Aortic smooth muscle cell (primary cell): ENCODE measurements at places on chromosomes 1 and 21. TPM values are rescaled to one million over a fixed set of nuclear protein-coding genes. Genes with fewer than 3 reads are reported as not detected.

Gene TAS1R1
- 0.40 and 0.44 TPM in 2 replicates for total RNA-seq

Gene SPRR4
- not detected in 2 replicates for total RNA-seq

Gene HEYL
- total RNA-seq, result 0.19 and 0.53 TPM in 2 replicates

Gene SH2D2A
- 0.19 and 0.53 TPM in 2 replicates for total RNA-seq

Gene NBPF10
- 4.4 TPM in 2 replicates for total RNA-seq

Gene SYCP1
- total RNA-seq, result not detected in 2 replicates

Gene SLC1A7
- total RNA-seq, result 0.13 and 0.25 TPM in 2 replicates

Gene ST6GALNAC3
- total RNA-seq, result 0.44 and 0.92 TPM in 2 replicates

Gene COA6
- total RNA-seq, result 12.6 and 16.4 TPM in 2 replicates

Gene PTPRF
- 32.2 and 58.1 TPM in 2 replicates for total RNA-seq

Gene C1orf87
- total RNA-seq, result not detected in 2 replicates

Gene LIPI
- not detected in 2 replicates for total RNA-seq

Gene ITLN1
- total RNA-seq, result not detected in 2 replicates

Gene NPHS2
- not detected in 2 replicates for total RNA-seq

Gene RUNX3
- not detected in 2 replicates for total RNA-seq

Gene AJAP1
- not detected in 2 replicates for total RNA-seq

Gene SELL
- 0.79 and 0.81 TPM in 2 replicates for total RNA-seq

Gene CIART
- 8.9 and 9.6 TPM in 2 replicates for total RNA-seq

Gene GREM2
- 1.6 and 6.8 TPM in 2 replicates for total RNA-seq

Gene NR1I3
- total RNA-seq, result not detected in 2 replicates

Gene ELF3
- total RNA-seq, result under 0.01 and 0.12 TPM in 2 replicates

Gene SCAMP3
- 47.4 and 58.7 TPM in 2 replicates for total RNA-seq

Gene SPATA21
- total RNA-seq, result not detected in 2 replicates

Gene IKBKE
- 11.5 and 12.9 TPM in 2 replicates for total RNA-seq

Gene CHI3L2
- 0.12 and 1.1 TPM in 2 replicates for total RNA-seq

Gene ACOT11
- total RNA-seq, result 4.2 and 5.4 TPM in 2 replicates

Gene MRPS6
- 18.7 and 38.7 TPM in 2 replicates for total RNA-seq

Gene HHAT
- total RNA-seq, result 4.5 and 5.8 TPM in 2 replicates

Gene RCAN3
- 0.50 and 0.53 TPM in 2 replicates for total RNA-seq

Gene LMOD1
- total RNA-seq, result 25.8 and 61.5 TPM in 2 replicates

Gene MAB21L3
- total RNA-seq, result 0.06 TPM in 1 of 2 replicates, not detected in the other

Gene OR2T2
- total RNA-seq, result not detected in 2 replicates

Gene SDCCAG8
- total RNA-seq, result 95.6 and 132 TPM in 2 replicates

Gene CLCA1
- total RNA-seq, result not detected in 2 replicates

Gene LRRN2
- total RNA-seq, result not detected in 2 replicates
